ENCODE measurements at places on chromosomes 6 and 20.

GRCh38 chr20:6855104-6855503, 87.6 kb downstream of the BMP2 start:
- no peak for DNase-seq

DNA sequence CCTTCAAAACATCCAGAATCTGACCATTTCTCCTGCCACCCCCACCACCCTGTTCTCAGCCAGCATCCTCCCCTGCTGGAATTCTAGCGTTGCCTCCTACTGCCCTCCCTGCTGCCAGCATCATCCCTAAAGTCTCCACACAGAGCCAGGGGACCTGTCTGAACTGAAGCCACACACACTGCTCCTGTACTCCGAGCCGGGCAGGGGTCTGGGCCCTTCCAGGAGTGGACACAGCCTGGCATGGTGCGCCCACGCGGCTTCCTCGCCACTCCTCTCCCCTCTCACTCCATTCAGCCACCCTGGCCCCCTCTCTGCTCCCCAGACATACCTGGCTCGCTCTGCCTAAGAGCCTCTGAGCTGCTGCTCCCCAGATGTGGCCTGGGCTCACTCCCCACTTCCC, 155.5 kb downstream of the PREX1 start:
- DNase-seq, result no peak

GRCh38 chr20:61482056-61482887, 230.2 kb downstream of the CDH4 start:
- no peak for DNase-seq

- no peak for DNase-seq
These were observed 42.9 kb downstream of the BCAS4 start for GRCh38 chr20:50837532-50838321.

- DNase-seq, result no peak
These were observed 44.6 kb downstream of the HIVEP2 start for GRCh38 chr6:142900227-142900971.

DNA sequence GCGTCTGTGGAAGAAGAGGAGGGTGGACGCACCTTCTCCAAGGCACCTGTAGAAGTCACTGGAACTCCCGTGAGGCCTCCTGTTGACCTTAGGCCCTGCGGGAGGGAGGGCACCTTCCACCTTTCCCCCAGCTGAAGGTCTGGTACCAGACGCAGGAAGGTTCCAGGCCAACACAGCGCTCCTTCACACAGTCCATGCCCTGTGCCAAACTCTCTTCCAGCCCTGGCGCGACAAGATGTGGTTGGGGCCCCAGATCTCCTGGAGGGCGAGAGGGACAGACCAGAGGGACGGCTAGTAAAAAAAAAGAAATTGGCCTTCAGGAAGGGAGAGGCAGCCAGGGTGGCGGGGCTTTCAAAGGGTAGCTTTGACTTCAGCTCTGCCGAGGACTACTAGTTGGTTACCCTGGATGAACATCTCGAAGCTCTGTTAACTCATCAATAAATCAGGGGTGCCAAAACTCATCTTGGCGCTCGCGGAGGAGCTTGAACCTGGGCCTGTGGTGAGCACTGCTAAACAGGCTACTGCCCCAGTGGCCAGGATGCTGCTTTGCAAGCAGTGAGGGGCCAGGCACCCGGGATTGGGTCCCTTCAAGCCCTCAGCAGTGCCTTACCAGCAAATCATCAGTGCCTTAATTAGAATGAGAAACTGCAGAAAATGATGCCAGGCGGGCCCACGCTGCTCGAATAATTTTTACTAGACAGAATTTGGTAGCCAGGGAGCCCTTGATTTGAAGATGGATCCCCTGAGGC, 14.9 kb downstream of the AARS2 start:
- no peak for DNase-seq

All from CD4-positive, alpha-beta T cell (primary cell).